ENCODE measurements at places on chromosomes 7 and 10. TPM values are rescaled to one million over a fixed set of nuclear protein-coding genes. Genes with fewer than 3 reads are reported as not detected.

Gene LIPF
- not detected for total RNA-seq

Gene IQCE
- 36.3 TPM for total RNA-seq

Gene OR13A1
- total RNA-seq, result not detected

Gene ADARB2
- 0.19 TPM for total RNA-seq

Gene MSS51
- total RNA-seq, result 1.4 TPM

Gene TSPAN33
- total RNA-seq, result 9.7 TPM

Gene AKR1C3
- 257 TPM for total RNA-seq

Gene GPC2
- total RNA-seq, result 7.6 TPM

Gene ZNF438
- total RNA-seq, result 2.7 TPM

Gene ODAD2
- not detected for total RNA-seq

Gene BMPER
- total RNA-seq, result 0.85 TPM

Gene RGS10
- 17.8 TPM for total RNA-seq

Gene DHX32
- total RNA-seq, result 64.0 TPM

Gene OR6B1
- total RNA-seq, result not detected

Gene AMPH
- total RNA-seq, result 1.1 TPM

Gene NUTM2E
- total RNA-seq, result not detected

Gene SHH
- 5.6 TPM for total RNA-seq

All from colonic mucosa (tissue), 4 donors.